Activated CD4-positive, alpha-beta T cell treated with anti-CD3 and anti-CD28 coated beads, Interleukin-10, Interleukin-2, amounts not matched to agents 100 ng/mL and 50 ng/mL, durations not matched to agents 16 hours and 8 hours (primary cell): ENCODE measurements at places on chromosomes 6 and 20.
A peak's percentile ranks its signal among the peaks of the same experiment; 100 is the strongest.

- DNase-seq = no peak
Observed at GRCh38 chr20:20255099-20255498, 112.8 kb upstream of the INSM1 start.

DNA sequence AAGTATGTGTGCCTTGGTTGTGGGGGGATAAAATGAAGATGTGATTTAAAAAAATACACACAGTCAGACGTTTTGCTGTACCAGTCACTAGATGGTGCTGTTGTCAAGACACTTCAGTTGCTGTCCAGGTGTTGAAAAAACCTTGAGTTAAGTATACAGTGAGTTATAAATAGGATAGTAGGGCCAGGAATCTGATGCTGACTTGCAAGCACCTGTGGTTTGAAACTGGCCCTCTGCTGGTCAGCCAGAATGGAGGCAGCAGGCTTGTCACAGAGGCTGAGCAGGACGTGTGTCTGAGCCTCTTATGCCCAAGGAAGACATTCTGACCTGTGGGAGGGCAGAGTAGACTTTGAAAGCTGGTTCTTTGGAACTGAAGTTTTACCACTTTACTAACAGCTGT is 27.8 kb downstream of the RNF8 start:
- peak; percentile 54 for DNase-seq

- DNase-seq = no peak
Observed at GRCh38 chr6:137754866-137755265, 112.2 kb upstream of the TNFAIP3 start.

GRCh38 chr6:134549854-134550253 is 231.9 kb upstream of the SGK1 start:
- no peak for DNase-seq

- DNase-seq = no peak
Observed at GRCh38 chr6:160386869-160387530, 38.8 kb downstream of the SLC22A3 start.

DNA sequence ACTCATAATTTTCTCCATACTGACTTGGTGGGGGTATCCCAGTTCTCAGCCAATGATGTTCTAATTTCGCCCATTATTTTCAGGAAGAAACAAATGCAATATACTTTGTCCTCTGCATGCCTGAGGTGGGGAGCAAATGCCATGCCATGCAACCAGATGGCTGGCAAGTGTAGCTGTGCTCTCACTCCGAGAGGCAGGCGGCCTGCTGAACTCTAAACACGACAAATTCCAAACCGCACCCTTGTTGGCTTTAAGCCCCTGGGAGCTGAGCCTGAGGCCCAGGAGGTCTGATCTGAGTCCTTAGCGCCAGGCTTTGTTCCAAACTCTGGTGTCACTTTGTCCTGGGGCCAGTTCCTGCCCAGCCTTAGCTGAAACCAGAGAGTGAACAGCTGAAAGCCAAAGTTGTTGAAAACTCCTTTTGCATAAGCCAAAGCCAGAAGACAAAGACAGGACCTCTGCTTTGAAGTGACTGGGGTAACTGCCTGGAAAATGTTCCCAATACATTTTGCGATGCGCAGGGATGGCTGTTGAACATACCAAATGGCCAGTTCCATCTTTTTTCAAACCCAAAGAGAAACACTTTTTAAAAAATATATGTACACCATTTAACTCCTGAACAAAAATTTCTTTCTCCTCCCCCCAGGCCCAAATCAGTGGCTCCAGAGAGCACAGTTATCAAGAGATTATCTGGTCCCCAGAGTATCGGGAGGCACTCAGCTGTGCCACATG is 46.2 kb downstream of the TTI1 start:
- no peak for DNase-seq

DNA sequence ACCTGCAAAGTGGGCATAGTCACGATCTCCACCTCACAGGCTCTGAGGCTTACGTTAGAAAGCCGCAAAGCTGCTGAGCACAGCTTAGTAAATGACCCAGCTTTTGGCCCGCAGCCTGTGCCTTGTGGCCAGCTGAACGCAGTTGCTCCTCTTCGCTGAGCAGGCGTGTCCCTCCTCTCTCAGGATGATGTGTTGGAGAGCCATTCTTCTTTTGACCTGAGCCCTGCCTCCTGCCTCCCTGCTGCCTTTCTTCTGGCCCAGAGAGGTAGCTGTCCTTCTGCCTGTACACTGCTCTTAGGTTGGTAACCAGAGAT is 47.6 kb upstream of the MYL9 start:
- no peak for DNase-seq

GRCh38 chr6:85400331-85400730 is 49.6 kb upstream of the NT5E start:
- DNase-seq = no peak

DNA sequence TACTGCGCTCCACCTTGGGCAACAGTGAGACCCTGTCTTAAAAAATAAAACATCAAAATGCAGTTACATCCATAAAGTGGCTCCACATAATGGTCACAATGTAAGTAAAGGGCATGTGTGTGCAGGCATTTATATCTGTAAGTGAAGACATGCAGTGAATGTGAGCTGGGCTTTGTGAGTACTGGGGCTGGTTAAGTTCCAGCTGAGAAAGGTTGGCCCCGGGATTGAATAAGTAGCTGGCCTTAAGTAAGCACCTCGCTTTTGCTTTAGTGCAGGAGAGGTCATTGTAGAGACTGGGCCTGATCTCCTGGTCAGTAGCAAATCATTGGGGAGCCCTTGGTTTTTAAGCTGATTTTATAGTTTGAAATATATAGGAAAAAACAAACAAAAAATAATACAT is 8.0 kb downstream of the QKI start:
- no peak for DNase-seq

GRCh38 chr6:3458706-3459421 is 2.0 kb upstream of the SLC22A23 start:
- no peak for DNase-seq

- DNase-seq = peak; percentile 44
Observed at GRCh38 chr20:63740070-63740626, 572 bp downstream of the SLC2A4RG start.

GRCh38 chr6:10393544-10394225 is 21.2 kb downstream of the TFAP2A start:
- no peak for DNase-seq

DNA sequence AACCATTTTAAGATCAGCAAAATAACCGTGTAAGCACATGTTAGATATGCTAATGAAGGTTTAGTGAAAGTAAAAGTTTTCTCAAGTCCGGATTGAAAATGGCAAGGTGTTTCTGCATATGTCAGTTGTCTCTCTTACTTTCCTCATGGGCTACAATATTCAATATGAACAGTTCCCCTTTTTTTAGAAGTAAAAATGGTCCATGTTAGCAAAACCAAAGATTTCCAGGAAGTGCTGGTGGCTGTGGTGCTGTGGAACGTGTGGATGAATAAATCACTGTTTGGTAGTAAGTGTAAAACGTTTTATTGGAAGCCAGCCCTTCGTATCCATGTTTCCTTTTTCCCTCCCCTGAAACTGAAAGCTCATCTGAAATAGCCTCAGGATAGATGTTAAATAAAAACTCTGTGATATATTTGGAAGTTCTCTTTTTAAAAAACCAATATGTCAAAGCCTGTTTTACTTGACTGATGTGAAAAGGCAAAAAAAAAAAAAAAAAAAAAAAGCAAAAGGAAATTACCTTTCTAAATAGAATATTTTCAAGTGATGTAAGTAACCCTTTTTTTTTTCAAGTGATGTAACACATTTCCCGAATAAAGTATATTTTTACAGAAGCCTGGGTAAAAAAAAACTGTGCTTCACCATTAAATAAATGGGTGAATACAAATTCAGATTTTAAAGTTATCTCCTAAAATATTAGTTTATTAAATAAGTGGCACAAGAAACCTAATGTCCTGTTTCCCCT is 41.9 kb downstream of the PLEKHG1 start:
- DNase-seq = no peak

GRCh38 chr6:117544716-117545115 is 57.6 kb downstream of the GOPC start:
- DNase-seq = no peak

- peak; percentile 38 for DNase-seq
Observed at GRCh38 chr6:53793318-53794136, 1.3 kb upstream of the LRRC1 start.

DNA sequence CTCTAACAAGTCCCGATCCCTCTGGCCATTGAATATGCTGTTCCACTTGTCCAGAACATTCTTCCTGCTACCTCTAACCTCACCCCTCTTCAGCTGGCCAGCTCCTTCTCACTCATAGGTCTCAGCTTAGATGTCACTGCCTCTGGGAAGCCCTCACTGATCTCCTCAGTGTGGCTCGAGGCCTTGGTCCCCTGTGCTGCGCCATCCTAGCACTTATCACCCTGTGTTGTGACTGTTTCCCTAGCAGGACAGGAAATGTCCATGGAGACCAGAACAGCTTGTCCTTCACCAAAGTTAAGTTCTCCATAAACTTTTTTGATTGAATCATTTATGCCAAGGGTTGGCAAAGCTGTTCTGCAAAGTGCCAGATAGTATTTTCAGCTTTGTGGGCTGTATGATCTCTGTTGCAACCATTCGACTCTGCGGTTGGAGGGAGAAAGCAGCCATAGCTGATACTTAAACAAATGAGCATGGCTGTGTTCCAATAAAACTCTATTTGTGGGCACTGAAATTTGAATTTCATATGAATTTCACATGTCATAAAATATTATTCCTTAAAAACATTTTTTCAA is 6.5 kb upstream of the BNIP5 start:
- DNase-seq = no peak

GRCh38 chr6:161342039-161342438 is 68.2 kb upstream of the AGPAT4 start:
- no peak for DNase-seq

- DNase-seq = no peak
Observed at GRCh38 chr6:139522511-139523220, 148.2 kb upstream of the CITED2 start.

DNA sequence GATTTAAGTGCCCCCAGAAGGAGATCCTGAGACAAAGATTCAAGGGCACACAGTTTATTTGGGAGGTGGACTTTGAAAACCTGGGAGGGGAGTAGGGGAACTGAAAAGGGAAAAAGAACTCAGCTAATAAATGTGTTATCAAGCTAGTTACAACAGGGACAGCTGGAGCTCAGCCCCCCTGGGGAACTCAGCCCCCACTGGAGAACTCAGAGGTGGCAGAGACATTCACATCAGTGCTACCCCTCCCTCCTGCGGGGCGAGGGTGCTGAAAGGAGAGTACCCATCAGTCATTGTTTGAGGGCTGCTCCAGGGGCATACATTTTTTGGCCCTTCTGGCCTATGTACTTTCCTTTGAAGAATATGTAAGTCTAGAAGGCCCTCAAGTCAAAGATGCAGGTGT is 101.4 kb downstream of the LRFN2 start:
- DNase-seq = no peak

DNA sequence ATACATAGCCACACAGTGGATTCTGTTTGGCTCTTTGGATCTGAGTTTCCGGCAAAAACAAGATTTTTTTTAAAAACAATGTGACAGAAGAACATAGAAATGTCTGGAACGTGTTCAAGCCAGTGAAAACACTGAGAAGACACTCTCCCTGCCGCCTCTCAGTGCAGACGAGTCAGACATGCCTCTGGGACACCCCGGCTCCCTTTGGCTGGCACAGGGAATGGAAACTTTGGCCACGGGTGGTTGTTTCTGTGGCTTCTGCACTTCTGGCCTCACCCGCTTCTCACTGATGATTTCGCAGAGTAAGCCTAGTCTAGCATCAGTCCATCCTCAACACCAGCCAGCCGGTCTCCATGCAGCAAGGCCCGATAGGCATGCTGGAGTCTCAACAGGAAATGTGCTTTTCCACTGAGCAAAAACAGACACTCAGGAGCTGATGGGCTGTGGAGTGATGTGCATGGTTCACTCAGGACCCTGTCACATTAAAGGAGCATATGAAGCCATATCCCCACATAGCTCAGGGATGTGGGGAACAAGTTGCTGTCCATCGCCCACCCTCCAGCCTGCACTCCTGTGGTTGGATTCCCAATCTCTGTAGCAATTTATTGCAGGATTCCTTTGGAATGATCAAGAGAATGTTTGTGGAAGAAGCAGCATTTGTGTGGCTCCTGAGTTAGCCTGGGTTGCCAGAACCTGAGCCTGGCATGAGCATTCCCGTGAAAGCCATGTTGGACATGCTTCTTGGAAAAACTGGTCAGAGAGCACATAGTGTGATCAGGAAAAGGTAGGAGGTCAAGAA is 262.0 kb upstream of the RIN2 start:
- DNase-seq = no peak

DNA sequence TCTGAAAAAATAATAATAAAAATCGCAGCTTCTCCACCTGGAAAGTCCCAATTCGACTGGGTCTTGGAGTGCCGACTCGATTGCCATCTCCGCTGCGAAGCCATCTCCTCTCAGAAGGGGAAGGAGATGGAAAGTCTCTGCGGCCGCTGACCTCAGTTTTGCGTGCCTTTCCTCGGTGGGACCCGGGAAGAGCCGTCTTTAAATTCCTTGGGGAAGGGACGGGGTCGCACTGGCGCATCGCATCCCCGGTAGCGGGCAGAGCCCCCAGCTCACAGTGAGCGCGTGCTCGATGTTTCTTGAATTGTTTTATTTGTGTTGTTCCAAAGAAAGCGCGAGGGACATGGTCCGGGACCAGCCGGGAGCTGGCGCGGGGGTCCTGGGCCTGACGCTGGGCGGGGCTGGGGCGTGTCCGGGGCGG is 270 bp upstream of the TIAM2 start:
- no peak for DNase-seq
